ENCODE measurements at places on chromosomes 3 and 15.

GRCh38 chr15:40042791-40043320, 3.9 kb upstream of the SRP14 start:
- DNase-seq = no peak

DNA sequence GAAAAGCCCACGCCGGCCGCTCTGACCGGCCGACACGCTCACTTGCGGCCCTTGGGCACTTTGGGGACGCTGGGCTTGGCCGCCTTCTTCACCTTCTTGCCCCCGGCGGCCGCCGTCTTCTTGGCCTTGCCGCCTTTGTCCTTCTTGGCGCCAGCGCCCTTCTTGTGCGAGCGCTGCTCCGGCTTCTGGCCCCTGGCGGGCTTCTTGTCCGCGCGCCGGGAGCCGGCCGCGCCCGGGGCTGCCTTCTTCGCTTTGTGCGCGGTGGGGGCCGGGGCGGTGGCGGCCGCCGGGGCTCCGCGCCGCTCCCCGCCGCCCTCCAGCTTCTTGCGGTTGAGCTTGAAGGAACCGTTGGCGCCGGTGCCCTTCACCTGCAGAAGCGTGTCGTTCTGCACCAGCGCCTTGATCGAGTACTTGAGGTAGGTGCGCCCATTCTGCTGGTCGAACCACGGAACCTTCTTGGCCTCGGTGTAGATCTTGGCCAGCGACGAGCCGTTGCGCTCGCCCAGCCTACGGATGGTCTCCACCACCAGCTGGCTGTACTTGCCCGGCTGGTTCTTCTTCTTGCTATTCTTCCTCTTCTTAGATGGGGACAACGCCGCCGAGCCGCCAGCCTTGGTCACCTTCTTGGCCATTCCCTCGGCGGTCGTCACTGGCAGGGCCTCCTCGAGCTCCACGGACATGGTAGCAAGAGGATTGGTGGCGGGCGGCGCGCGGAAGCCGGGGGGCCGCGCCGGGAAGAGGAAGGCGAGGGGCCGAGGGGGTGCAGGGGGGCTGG, 36.7 kb downstream of the HMCES start:
- no peak for DNase-seq

- DNase-seq = no peak
Observed at GRCh38 chr15:62088353-62088693, 21.5 kb downstream of the C2CD4A start.

GRCh38 chr3:190048932-190049441, 71.7 kb downstream of the P3H2 start:
- no peak for DNase-seq

DNA sequence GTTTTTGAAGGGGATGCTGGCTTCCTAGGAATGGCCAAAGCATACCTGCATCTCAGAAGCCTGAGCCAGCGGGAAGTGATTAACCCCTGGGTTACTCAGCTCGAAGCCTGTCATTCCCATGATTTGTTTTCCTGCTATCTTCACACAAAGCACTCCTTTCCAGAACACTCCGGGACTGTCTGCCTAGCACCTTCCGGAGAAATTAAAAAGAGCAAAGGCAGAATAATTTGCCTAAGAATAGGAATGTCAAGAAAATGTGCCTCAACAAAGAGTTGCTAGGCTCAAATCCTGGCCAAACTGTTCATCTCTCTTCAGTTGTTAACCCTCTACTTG, 34.1 kb downstream of the TPM1 start:
- DNase-seq = no peak

DNA sequence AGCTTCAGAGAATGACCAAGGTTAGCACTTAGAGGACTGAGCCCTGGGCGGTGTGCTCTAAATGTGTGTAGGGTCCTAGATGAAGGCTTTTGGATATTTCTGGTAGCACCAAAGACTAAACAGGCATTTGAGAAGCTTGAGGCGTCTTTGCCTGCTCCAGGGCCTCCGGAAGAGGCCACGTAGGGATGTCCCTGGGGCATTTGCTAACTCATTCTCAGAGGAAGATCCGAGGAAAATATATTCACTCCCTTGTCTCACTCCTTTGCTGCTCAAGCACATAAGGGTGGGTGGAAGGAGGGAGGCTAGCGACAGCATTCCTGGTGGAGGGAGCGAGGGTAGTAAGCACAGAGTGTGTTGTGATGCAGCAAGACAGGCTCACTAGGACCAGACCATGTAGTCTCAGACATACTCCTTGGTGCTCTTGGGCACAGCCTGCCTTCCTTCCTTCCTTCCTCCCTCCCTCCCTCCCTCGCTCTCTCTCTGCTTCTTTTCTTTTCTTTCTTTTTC, 38.5 kb upstream of the XCR1 start:
- DNase-seq = no peak

DNA sequence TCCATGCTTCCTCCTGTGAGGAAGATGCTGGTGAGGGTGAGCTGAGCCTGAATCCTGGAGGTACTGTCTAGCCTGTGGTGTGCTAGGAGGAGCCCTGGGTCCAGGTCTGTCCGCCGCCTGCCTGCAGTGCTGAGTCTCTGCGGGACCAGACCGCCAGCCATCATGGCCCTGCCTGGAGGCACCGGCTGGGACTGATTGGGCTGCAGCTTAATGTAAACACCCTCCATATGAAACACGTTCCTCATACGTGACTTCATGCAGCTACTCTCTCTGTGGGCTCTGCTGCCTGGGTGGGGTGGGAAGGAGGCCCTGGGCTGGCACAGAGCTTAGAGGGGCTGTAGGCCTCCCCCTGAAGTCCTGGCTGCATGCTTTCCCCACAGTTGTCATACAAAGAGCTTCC, 67.4 kb downstream of the FBLN2 start:
- no peak for DNase-seq

DNA sequence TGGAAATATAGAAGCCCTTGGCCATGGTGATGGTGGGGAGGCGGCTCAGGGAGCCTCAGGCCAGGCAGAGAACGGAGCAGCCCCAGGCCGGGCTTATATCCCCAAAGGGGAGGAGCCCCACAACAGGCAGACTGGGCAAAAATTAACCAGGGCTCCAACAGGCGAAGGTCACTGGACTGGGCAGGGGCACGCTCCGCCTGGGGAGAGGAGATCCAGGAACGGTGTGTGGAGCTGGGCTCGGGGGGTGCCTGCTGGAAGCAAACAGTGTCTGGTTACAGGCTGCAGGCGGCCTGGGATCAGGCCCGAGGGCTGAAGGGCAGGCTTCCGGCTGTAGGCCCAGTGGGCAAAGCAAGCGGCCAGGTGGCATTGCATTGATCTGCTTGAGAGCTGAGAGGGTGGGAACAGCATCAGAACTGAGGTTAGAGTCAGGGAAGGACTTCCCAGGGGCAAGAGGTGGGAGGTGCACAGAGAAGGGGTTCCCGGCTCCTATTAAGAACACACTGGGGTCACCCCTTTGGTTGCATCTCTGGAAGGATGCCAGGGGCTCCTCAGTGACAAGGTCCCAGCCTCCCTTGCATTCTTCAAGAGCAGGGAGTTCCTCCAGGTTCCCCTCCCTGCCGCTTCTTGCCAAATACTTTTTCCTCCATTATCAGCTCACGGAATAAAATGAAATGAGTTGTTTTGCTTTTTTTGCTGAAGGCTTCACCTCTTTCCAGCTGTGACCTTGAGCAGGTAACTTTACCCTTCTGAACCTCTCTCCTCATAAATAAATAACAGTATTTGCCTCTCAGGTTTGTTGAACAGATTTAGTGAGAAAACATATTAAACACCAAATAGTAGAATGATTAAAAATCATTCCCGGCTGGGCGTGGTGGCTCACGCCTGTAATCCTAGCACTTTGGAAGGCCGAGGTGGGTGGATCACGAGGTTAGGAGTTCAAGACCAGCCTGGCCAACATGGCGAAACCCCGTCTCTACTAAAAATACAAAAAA, 7.8 kb downstream of the ANPEP start:
- no peak for DNase-seq

DNA sequence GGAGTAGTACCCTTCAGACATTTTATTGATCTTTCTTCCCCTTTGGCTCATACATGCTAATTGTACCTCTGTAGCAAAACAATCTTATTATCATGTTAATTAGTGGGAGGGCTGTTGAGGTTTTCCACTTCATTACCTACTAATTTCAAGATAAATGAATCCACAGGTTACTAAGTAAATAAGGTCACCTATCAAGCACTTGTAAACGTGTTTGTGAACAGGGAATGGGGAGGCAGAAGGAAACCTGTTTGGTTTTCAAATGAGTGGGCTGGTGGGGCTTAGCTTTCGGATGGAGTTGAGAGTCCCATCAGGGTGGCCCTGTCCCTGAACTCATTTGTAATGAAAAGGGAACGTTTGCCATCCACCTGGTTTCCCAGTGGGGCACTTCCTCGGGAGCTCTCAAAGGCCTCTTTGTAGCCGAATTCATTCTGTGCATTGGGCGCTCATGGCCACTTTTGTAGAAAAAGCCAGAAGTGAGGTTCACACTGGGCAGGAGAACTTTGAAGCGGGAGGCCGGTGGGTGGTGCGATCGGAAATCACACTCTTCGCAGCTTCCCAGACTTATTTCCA, 419.8 kb upstream of the NR2F2 start:
- no peak for DNase-seq

DNA sequence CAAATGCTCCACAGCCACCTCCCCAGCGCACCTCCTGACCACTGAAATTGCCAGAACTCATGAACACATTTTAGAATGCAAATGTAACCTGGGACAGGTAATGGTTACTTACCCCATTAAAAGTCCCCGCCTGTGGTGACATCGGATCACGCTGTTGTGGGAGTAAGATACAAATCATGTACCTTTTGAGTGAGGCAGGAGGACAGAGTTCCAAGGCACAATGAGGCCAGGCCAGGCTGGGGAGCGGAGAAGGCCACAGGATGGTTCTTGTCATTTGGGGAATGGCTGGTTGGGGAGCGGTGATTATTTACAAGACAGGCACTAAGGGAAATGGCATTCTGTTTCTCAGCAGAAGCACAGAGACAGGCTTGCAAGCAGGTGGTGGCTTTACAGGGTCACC, 490.0 kb downstream of the EDEM1 start:
- DNase-seq = no peak

DNA sequence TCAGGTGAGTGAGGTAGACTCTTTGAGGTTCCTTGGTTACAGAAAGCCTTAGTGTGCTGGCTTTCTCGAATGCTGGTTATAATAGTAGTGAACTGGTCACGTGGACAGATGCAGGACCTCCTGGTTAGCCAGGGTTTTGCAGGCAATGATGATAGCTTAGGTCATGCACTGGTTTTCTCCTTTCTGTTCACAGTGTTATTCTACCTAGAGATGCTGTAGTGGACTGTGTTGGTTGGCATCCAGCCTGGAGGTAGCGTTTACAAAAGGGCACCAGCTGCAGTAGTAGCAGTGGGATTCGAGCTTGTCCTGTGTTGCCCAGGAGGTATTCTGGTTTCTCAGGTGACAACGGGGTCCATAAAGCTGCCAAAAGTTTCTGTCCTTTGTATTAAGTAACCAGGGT, 27.0 kb downstream of the PCCB start:
- no peak for DNase-seq

DNA sequence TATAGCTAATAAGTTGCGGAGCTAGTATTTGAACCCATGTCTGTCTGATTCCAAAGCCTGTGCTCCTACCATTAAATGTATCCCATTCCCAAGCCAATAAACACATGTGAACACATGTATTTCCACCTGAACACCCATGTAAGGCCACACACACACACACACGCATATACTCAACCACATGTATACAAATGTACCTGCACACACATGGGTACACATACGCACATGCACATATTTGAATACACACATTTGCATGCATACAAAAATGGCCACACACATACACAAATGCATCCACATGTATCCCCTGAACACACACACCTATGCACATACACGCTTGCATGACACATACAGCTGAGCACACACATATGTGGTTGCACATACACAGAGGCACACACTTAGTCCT, 5.4 kb upstream of the MRPS22 start:
- DNase-seq = no peak

DNA sequence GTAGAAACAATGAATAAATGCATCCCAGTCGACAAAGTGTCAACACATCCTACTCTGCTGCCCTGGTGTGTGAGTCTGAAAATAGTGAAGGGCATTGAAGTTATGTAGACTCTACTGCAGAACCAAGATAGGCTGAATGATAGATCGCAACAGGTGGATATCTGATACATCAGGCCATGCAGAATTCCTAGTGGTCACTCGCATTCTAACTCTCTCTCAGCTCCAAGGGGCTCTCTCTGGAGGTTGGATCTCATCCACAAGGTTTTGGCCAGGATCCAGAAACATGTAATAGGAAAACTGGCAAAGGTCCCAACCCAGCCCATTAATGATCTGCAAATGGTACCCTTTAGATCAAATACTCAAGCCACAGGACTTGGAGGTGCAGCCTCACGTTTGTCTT, 514.1 kb downstream of the MAGI1 start:
- DNase-seq = no peak

- no peak for DNase-seq
Observed at GRCh38 chr3:65793495-65794200, 245.1 kb downstream of the MAGI1 start.
